ENCODE measurements at places on chromosomes 7 and 10.

DNA sequence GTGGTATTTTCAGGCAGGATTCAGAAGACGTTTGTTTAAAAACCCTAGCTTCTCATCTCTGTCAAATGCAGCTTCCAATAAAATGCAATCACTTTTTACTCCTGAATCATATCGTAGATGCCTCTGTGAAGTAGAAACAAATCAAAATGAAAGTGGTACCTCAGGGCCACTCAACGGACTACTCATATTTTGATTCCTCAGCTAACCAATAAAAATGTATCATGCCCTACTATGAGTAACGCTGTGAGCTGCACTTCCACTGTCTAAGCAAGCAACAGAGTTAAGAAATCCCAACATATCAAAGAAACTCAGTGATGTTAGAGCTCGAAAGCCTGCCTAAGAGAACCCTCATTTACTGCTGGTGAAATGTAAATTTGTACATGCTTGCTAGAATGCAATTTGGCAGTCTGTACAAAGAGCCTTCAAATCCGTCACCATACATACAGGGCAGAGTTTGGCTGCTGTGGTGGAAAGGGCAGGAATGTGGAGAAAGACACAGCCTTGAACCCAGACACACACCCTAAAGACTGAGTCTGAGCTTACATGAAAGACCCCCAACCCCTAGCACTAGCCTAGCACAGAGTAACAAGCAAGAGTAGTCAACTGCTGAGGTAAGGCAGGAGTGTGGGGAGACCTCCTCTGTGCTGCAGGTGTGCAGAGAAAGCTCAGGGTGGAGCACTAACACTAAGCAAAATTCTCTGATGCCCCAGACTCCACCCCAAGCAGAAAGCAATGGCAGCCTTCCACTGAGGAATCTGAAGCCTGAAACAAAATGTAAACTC is 151.5 kb downstream of the ANK3 start:
- H3K36me3 ChIP-seq = no peaks in the 10 kb centered on the region
- no peaks in the 10 kb centered on the region for H3K4me1 ChIP-seq
- H3K27me3 ChIP-seq = no peaks in the 10 kb centered on the region
- H3K27ac ChIP-seq = no peak overlapping the region
- DNase-seq = peak; percentile 22

DNA sequence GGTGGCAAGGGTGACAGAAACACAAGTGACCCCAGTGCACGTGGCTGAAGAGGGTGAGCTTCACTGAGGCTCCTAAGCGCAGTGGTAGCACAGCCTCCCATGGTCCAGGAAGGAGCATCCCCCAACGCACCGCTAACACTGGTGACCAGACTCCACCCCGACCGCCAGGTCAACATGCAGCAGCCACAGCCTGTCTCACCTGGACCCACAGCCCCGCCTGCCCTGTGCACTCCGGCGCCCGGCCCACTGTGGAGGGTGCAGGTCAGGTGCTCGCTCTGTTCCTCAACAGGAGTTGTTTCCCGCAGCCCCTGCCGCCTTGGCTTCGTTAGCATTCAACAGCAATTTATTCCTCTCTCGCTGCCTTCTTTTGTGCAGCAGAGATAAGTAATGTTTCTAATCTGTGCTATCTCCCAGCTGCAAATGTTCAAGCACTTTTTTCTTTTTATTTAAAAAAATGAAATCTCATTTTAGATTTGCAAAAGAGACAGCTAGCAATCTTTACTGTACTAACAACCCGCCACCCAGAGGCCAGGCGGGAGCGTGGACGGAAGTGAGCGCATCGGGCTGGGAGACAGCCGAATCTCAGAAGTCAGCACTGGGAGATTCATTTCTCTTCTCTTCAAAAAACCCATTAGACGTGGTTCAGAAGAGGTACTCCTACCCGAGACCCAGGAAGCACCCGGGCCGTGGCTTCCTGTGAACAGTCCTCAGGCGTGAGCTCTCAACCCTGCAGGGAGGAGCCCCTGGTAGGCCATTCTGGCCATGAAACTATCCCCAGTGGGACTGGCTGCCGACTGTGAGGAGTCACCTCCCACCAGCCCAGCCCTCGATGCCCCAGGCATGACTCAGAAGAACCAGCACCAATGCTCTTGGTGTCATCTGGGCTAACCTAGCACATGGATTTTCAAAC is 133.4 kb downstream of the MAD1L1 start:
- peaks cover 9% of the 10 kb centered on the region for H3K4me1 ChIP-seq
- no peaks in the 10 kb centered on the region for H3K27me3 ChIP-seq
- no peaks in the 10 kb centered on the region for H3K36me3 ChIP-seq
- no peak overlapping the region for H3K4me3 ChIP-seq

DNA sequence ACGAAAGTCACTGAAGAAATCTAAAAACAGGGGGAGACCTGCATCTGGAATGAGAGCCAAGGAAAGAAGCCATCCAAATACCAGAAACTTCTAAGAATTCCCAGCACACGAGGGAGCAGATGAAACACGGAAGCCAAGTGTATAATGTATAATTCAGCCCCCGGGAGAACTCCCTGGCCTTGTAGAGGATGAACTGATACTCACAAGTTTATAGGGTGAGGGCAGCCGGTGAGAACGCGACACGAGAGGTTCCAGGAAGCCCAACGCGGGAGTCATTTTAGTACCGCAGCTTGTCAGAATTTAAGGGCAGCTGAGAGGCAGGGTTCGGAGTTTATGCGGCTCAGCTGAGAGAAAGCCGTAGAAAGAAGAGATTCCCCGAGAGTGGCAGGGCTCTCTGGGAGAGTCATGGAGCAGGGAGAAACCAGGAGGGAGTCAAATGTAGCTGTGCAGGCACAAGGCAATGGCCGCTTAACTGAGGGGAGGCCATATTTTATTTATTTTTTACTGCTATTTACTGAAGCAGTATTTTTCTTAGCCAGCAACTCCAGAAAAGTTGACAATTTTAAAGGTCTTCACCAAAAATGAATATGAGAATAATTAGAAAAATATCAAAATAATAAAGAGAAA is 164.0 kb downstream of the NPSR1 start:
- no peaks in the 10 kb centered on the region for H3K36me3 ChIP-seq
- no peaks in the 10 kb centered on the region for H3K27me3 ChIP-seq
- no peak overlapping the region for H3K27ac ChIP-seq
- no peak overlapping the region for H3K4me3 ChIP-seq

DNA sequence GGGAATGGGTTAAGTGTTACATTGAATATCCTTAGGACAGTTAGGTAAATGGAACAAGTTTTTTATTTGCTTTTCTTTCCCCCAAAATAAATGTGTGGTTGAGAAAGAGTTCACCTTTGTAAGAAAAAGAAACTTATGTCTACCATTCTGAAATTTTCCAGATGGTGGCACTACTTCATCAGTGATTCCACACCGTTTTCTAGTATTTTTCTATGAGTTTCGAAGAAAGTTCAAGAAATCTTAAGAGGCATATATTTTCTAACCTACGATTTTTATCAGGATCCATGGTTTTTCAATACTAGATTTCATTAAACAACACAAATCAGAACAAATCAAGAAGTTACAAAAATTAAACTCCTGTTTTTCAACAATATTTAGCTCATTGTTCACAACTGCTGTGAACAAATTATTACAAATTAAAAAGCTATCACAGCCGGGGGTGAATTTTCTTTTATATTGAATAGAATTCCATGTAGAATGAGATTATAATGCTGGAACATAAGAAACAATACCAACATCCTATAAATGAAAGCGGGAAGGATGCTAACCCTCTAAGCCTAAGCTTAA is 163.1 kb upstream of the NPVF start:
- no peak for DNase-seq
- no peak overlapping the region for H3K27ac ChIP-seq
- H3K27me3 ChIP-seq = peaks cover 4% of the 10 kb centered on the region
- no peaks in the 10 kb centered on the region for H3K36me3 ChIP-seq
- no peak overlapping the region for H3K4me3 ChIP-seq
- no peaks in the 10 kb centered on the region for H3K4me1 ChIP-seq

DNA sequence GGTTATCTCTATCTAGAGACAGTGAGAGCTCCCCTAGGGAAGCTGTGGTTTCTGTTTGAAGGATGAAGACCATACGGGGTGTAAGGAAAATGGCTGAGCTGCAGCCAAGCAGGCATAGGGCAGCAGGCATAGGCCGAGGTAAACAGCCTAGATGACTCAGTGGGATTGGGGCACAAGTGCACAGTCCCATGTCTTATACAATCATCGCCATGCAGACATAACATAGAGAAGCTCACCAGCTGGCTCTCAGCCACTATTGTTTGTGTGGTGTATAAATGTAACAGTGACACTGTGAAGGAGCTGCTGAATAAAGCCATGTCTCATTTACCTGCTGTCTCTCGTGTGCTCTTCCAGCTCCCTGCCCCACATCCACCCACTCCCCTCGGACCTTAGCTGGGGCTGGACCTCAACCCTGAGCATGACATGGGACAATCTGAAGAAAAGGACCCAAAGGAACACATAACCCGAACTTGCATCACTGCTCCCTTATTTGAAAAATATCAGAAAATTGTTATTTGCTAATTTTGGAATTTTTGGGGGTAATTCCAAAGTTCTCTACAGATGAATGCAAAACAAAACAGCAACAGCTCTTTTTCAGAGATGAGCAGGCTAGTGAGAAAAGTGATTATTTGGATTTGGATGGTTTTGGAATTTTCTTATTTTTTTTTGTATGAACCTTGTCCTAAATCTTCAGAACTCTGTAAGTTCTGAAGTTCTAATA is 582.7 kb downstream of the REEP3 start:
- no peak for DNase-seq
- H3K27me3 ChIP-seq = no peaks in the 10 kb centered on the region
- no peaks in the 10 kb centered on the region for H3K36me3 ChIP-seq

DNA sequence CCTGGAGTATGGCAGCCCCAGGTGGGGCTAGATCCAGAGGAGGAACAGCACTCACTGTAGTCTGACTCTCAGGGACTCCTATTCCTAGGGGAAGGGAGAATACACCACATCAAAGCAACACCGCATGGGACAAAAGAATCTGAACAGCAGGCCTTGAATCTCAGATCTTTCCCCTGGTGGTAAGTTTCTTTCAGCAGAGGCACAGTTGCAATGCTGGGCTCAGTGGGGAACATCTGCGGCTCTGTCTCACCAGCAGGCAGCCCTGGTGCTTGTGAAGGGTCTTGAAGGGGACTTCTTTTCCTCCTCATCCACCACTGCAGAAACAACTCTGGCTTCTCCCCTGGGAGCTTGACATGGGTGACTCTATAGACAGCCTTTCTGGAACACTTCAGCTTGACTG is 111.2 kb upstream of the ARHGAP21 start:
- no peaks in the 10 kb centered on the region for H3K36me3 ChIP-seq
- no peaks in the 10 kb centered on the region for H3K27me3 ChIP-seq
- H3K4me3 ChIP-seq = no peak overlapping the region
- DNase-seq = no peak

GRCh38 chr7:128904381-128905197 is 5.9 kb downstream of the KCP start:
- no peak overlapping the region for H3K27ac ChIP-seq
- H3K36me3 ChIP-seq = no peaks in the 10 kb centered on the region
- H3K4me3 ChIP-seq = no peak overlapping the region
- no peak for DNase-seq
- H3K27me3 ChIP-seq = peaks cover 31% of the 10 kb centered on the region

GRCh38 chr7:131008840-131009711 is 275.1 kb upstream of the KLF14 start:
- no peak for DNase-seq
- H3K36me3 ChIP-seq = no peaks in the 10 kb centered on the region
- peaks cover 13% of the 10 kb centered on the region for H3K4me1 ChIP-seq
- H3K27me3 ChIP-seq = no peaks in the 10 kb centered on the region

DNA sequence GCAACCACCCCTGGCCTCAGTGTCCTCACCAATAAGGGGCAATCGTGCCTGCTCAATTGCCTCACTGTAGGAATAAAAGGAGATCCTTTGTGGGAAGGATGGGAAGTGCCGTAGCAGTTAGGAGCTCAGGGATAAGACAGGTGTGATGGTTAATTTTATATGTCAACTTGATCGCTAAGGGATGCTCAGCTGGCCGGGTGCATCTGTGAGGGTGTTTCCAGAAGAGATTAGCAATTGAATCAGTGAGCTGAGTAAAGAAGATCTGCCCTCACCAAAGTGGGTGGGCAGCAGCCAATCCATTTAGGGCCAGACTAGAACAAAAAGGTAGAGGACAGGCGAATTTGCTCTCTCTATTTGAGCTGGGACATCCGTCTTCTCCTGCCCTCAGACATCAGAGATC is 46.3 kb downstream of the BUB3 start:
- H3K27me3 ChIP-seq = no peaks in the 10 kb centered on the region
- DNase-seq = no peak
- H3K4me1 ChIP-seq = no peaks in the 10 kb centered on the region
- no peaks in the 10 kb centered on the region for H3K36me3 ChIP-seq
- H3K27ac ChIP-seq = no peak overlapping the region

DNA sequence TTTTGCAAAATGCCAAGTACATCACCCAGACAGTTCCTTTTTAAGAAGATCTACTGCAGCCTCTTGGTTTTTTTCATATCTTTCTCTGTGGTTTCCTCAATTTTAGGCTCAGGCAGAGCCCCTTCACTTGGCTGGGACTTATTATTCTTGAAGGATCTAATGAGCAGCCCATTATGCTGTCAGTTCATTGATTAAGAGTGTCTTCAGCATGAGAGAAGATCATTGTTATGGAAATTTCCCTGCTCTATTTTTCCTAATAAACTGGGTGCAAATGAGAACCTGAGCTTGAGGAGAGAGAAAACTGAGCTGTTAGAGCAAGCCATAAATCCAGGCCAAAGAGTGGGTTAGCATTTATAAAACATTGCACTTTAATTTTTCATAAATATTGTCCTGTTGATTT is 146.5 kb downstream of the SEC23IP start:
- DNase-seq = no peak
- H3K27me3 ChIP-seq = no peaks in the 10 kb centered on the region
- H3K4me1 ChIP-seq = no peaks in the 10 kb centered on the region
- no peak overlapping the region for H3K27ac ChIP-seq

GRCh38 chr10:116803451-116804249 is 45.6 kb upstream of the ENO4 start:
- no peak for DNase-seq
- peaks cover 13% of the 10 kb centered on the region for H3K27me3 ChIP-seq
- no peaks in the 10 kb centered on the region for H3K4me1 ChIP-seq

- H3K4me3 ChIP-seq = peak overlapping the region; percentile 24
- peak; percentile 60 for DNase-seq
- peaks cover 27% of the 10 kb centered on the region for H3K4me1 ChIP-seq
- no peaks in the 10 kb centered on the region for H3K36me3 ChIP-seq
Measured at GRCh38 chr7:100896732-100897608, 1.3 kb upstream of the ACHE start.

GRCh38 chr10:77823811-77824542 is 102.6 kb downstream of the DLG5 start:
- DNase-seq = no peak
- H3K27ac ChIP-seq = no peak overlapping the region
- peaks cover 5% of the 10 kb centered on the region for H3K36me3 ChIP-seq
- H3K4me3 ChIP-seq = no peak overlapping the region
- no peaks in the 10 kb centered on the region for H3K27me3 ChIP-seq
- H3K4me1 ChIP-seq = no peaks in the 10 kb centered on the region

Measured in heart right ventricle (tissue), 16 donors.